NCI-H2171 (cell line): ENCODE measurements at places on chromosomes 4 and X.

DNA sequence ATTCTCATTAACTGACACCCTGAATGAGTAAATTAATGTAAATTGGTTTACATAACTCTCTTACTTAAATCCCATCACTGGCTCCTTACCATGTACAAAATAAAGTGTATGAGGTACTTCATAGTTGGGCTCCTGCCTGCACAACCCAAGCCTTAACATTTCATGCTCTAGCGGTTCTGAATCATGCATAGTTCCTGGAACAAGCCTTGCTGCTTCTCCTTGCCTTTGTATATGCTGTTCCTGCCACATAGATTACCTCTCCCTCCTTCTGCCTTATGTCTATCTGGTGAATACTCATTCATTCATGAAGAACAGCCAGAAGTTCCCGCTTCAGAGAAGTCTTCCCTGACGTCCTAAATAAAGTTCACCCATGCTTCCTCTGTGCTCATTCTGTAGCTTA lies 594.7 kb downstream of the SMARCA1 start:
- no peak for DNase-seq

GRCh38 chr4:86544310-86544966 lies 49.7 kb upstream of the PTPN13 start:
- DNase-seq = no peak

- no peak for DNase-seq
Observed at GRCh38 chr4:99968330-99968729, 18.3 kb upstream of the H2AZ1 start.

DNA sequence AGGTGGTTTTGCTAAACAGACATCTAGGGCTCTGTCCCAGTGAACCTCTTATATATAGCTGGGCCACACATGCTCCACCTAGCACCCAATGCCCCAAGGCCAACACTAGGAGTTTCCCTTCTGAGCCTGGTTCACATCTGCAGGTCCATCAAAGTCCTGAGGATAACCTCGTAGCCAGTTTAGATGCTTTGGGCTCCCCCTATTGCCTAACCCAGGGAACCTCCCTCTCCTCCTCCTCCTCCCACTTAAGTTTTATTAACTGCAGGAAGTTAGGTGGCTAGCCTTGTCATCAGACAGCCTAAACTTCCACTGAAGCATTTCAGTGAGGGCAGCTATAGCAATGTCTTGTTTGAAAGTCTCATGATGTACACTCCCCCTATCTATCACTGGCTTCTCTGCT lies 88.0 kb downstream of the GUCY2F start:
- DNase-seq = no peak

- DNase-seq = no peak
Observed at GRCh38 chr4:82721819-82722423, 76.7 kb downstream of the SCD5 start.

DNA sequence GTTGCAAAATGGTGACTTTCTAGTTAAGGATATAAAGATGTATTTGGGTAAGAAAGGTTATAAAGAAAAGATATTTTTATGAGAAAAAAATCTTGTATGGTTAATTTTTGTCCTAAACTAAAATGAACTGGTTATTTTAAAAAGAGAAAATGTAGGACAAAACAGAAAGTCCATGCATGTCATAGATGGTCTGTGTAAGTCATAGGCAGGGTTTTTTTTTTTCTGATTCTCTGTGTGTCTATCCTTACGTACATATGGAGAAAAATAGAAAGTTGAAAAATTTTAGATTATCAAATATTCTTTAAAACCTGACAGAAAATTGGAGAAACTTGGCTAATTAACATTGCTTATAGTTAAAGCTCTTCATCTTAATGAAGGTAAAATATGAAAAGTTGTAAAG lies 493.4 kb downstream of the IQCM start:
- no peak for DNase-seq

DNA sequence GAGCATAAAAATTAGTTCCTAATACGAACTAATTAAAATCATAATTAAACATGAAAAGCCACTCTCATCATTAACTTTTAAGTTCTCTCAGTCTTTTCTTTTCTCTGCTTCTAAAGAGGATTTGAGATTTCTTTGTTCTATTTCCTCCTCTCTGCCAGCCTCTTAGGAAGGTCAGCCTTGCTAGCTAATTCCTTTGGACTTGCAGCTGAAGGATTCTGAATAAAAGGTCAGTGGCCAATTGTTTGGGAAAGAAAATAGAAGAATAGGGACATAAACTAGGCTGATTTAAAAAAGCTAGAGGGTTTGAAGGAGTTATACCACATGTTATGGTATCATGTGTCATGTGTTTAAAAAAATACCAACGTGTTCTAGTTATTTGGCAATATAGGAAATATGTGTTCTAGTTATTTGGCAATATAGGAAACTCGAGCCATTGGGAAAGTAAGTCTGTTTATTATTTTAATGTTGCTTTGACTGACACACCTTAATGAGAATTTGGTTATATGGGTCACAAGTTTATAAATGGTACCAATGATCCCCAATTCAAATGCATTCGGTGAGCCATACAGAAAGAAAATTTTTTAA lies 1668.7 kb upstream of the PCDH7 start:
- no peak for DNase-seq

DNA sequence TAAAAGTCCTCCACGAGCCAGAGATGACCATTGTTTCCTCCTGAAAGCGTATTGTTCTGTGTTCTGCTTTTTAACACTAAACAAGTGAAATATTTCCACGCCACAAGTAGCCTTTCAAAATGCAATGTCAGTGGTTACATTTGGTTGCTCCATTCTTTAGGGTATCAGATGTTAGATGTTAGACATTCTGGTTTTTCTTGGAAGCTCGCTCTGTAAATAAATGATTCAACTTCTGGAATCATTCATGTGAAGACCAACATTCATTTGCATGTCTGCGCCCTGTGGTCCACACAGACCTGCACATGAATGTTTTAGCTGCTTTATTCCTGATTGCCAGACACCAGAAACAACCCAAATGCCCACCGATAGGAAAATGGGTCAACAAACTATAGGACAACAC lies 38.0 kb upstream of the HELT start:
- no peak for DNase-seq

DNA sequence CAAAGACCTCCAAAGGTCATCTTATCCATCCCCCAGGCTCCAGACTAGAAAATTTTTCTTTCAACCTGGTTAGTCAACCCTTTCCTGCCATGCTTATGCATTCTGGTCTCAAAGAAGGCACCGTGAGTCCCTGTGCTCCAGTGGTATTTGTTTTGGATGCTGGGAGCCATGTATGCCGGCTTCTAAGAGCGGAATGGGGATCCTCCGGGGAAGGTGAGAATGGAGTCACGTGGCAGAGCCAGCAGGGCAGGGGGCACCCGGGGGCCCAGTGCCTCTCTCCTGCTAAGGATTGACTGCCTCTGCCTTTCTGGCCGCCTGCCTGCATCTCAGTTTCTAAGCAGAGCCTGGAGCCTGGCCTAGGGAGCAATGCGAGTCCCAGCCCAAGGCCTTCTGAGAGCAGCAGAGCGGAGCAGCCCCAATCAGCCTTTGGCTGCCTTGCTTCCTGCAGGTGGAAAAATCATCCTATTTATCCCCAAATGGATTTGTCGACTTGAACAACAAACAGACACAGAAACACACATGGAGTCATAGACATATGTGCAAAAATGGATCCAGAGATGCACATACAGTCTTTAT lies 141.0 kb downstream of the PJA1 start:
- no peak for DNase-seq

DNA sequence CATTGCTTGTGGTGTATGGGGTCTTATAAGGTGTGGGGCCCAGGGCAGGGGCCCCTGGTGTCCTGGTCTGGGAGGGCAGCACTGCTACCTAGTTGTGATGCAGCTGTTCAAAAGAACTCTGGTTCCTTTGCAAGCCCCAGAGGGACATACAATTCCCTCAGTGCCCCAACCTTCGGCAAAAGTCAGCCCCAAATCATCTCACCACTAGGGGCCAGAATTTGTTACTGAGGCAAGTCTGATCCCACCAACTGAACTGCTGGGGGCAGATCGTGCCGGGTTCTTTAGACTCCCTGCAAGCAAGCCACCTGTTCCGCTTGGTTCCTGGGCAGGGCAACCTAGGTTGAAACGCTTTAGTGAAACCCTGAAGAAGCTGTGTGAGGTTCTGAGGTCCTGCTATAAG lies 180.1 kb upstream of the S100G start:
- DNase-seq = no peak

GRCh38 chr4:139682741-139683151 lies 17.1 kb downstream of the MGST2 start:
- DNase-seq = no peak

DNA sequence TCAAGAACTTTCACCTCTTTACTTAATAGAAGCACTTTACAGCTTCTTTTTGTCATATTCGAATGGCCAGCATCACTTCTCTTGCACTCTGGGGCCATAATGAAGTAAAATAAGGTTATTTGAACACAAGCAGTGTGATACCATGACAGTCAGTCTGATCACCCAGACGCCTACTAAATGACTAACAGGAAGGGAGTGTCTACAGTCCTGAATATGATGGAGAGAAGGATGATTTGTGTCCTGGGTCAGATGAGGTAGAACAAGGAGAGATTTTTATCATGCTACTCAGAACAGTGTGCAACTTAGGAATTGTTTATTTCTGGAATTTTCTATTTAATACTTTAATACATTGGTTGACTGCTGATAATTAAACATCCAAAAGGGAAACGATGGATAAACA lies 284.2 kb upstream of the F9 start:
- DNase-seq = no peak

GRCh38 chr4:7654550-7655445 lies 220.1 kb upstream of the PSAPL1 start:
- DNase-seq = no peak

GRCh38 chr4:1402021-1402515 lies 4.2 kb downstream of the NKX1-1 start:
- DNase-seq = no peak

DNA sequence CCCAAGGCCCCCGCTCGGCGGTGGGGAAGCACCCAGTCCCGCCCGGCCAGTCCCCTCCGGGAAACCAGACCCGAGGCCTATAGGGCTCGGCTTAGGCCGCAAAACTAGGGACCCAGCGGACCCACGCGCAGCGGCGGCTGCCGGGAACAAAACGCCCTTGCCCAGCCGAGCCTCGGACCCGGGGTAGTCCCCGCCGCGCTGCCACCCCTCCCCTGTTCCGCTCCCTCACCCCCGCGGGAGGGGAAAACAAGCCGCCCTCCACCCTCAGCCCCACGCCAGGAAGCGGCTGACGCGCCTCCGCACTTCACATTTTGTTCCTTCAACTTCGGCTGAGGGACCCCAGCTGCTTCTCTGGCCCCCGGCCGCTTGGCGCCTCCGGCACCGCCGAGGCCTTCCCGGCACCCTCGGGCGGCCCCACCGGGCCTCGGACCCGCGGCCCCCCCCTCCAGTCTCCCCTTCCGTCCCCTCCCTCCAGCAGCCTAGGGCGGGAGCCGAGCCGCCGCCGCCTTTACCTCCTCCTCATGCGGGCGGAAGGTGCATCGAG lies 694 bp downstream of the PDS5A start:
- DNase-seq = peak; percentile 0

GRCh38 chr4:68748181-68748991 lies 67.4 kb upstream of the UGT2B10 start:
- no peak for DNase-seq

DNA sequence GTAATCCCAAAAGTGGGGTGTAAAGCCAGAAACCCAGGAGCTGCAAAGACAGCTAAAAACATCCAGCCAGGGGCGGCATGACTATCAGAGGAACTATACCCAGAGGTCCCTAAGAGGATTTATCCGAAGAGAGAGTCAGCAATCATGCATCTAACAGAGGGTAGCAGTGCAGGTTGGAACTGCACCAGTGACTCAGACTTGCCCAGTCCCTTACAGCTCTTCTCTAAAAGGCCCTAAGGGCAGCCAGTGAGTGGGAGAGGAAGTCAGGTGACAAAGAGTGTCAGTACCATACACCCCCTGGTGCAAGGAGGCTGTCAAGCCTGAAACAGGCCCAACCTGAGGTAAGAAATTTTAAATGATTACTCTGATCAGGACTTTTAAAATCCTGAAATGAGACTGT lies 88.1 kb downstream of the CAMK2D start:
- DNase-seq = no peak

DNA sequence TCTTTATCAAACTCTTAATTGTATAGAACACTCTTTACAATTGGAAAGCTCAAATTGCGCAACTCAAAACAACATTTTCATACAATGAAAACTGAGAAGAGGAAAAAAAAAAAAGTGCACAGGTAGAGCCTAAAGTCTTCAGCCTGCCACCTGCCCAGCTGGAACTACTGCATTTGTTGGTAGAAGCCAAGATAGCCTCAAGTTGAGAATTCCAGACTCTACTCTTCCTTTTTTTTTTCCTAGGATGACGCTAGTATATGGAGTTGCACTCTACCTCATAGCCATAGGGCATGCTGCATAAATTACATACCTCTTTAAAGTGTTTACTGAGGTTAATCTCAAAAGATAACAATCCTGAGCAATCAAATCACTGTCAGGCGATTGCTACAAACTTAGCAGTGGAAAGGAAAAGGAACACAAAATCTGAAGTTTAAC lies 13.6 kb downstream of the ABCG2 start:
- DNase-seq = no peak

DNA sequence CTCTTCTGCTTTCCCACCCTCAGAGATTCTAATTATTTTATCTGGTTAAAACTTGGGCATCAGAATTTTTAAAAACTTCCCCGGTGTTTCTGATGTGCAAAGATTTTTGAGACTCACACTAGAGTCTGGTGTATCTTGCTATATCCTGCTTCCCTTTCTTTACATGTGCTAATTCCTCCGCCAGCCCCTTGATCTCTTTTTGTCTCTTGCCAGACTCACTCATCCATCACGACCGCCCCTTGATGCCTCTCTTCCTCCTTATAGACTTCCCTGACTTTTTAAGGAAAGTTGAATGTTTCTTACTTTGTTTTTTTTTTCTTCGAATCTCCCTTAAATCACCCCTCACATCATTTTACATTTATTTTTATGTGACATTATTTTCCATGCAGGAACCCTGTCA lies 274.9 kb upstream of the PITX2 start:
- no peak for DNase-seq

- DNase-seq = no peak
Observed at GRCh38 chr4:151690164-151690870, 70.5 kb downstream of the GATB start.

DNA sequence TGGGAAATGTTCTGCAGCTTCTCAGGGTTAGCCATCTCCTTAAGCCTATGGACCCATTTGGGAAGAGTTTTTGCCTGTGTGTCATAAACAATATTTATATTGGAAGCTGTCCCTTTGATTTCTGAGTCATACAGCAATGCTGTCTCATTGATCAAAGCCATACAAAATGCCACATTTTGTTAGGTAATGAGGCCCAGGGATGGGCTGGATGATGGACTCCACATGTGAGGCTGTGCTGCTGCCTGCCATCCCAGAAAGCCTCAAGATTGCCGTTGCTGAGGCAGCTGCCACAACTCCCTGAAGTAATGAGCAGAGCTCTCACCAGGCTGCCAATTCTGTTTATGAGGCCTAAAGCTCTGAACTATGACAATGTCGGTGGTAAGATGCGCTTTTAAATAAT lies 12.2 kb upstream of the GJB1 start:
- no peak for DNase-seq
